SHP77 treated with DMSO at 0.1 percent for 48 hours (cell line): ENCODE measurements at places on chromosomes 2 and 18.

DNA sequence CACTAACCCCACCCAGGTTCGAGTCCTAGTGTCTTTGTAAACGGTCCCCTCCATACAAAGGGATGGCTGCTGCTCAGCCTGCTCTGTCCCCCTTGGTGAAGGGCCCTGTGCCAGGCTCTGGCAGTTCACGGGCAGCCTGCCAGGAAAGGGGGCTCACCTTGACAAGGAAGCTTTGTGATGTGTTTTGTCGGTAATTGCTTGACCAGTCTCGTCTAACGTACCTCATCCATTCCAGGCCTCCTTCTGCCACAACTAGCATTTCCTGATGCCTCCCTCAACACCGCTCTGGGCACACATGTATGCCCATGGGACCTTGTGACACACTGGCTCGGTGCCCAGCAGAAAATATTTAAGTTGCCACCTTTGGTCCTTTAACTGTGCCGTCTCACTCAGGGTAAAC lies 171.9 kb downstream of the KLHL29 start:
- peak; percentile 36 for DNase-seq

- no peak for DNase-seq
Observed at GRCh38 chr2:241050624-241051577, 51.2 kb downstream of the MTERF4 start.

DNA sequence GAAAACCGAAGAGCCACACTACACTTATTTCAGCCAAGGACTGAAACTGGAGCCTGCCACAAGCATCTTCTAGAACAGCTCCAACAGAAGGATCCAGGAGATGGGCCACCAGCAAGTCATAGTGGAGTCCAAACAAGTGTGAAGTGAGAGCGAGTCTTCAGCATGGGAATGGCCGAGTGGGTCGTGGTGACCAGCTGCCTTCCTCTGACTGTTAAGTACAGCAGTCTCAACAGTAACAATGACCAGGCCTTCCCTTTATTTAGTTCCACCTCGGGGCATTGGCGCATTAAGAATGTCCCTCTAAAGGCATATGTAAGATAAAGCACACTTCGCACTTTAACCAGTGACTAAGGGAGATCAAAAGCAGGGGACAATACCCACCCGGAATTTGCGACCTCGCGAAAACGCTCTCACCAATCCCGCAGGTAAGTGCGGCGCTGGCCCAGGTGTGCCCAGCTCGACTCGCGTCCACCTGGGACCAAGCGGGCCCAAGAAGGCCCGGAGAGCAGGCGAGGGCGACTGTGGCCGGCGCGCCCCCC lies 1.1 kb downstream of the L3MBTL4 start:
- no peak for DNase-seq

- DNase-seq: no peak
Observed at GRCh38 chr2:231794383-231794782, 8.1 kb downstream of the COPS7B start.

DNA sequence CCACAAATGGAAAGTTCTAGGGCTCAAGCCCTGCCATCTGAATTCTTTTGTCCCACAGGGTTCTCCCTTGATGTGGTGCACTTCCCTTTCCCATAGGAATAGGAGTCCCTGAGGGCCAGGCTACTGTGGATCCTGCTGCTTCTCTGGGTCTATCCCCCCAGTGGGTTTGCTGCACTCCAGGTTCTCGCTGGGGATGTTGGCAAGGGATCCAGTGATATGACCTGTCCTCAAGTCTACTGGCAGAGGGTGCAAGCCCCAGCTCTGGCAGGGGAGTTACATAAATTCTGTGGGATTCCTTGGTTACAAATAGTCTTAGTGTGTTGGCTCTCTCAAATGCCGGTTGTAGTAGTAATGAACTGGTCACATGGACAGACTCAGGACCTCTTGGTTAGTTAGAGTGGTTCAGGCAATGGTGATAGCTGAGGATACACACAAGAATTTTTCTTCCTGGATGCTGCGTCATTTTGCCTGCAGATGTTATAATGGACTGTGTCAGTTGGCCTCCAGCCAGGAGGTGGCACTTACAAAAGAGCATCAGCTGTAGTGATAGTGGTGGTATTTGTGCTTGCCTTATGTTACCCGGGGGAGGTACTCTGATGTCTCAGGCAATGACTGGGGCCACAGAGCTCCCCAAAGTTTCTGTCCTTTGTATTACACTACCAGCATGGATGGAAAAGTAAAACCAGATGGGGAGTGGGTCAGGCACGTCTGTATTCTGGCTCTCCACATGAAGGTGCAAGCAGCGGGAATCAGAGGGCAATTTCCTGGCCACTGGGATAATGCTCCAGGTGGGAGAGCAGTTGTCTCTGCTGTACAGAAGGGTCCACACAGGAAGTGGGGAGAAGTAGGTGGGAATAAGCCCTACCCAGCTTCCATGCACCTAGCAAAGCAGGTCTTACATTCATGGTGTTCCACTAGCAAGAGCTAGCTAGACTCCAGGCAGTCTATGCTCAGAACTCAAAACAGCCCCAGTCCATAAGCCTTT lies 267.9 kb downstream of the SOX11 start:
- DNase-seq: peak; percentile 84

GRCh38 chr2:97702731-97703470 lies 10.5 kb upstream of the ZAP70 start:
- DNase-seq: no peak
